ENCODE measurements at places on chromosomes 2 and 18.

- no peaks in the 10 kb centered on the region for H3K27me3 ChIP-seq
- H3K4me3 ChIP-seq, result peak within 1 kb of the TSS; percentile 78
- no peaks in the 10 kb centered on the region for H3K36me3 ChIP-seq
- peaks cover 42% of the 10 kb centered on the region for H3K4me1 ChIP-seq
- H3K27ac ChIP-seq, result peak within 1 kb of the TSS; percentile 7
Observed at GRCh38 chr2:240567872-240568677, at the start of gene RNPEPL1. TSS of gene RNPEPL1 (plus strand) at chr2:240568484. CDS start at chr2:240568587, 103 bp downstream.

- H3K4me3 ChIP-seq, result peak overlapping the region; percentile 45
- H3K27ac ChIP-seq, result peak overlapping the region; percentile 94
- H3K36me3 ChIP-seq, result no peaks in the 10 kb centered on the region
- no peaks in the 10 kb centered on the region for H3K27me3 ChIP-seq
Observed at GRCh38 chr2:34105006-34105767, 506.1 kb upstream of the FAM98A start.

GRCh38 chr2:169909376-169909775, 82.1 kb downstream of the UBR3 start:
- H3K27ac ChIP-seq, result no peak overlapping the region
- H3K4me1 ChIP-seq, result no peaks in the 10 kb centered on the region
- no peak overlapping the region for H3K4me3 ChIP-seq
- peaks cover 3% of the 10 kb centered on the region for H3K36me3 ChIP-seq

DNA sequence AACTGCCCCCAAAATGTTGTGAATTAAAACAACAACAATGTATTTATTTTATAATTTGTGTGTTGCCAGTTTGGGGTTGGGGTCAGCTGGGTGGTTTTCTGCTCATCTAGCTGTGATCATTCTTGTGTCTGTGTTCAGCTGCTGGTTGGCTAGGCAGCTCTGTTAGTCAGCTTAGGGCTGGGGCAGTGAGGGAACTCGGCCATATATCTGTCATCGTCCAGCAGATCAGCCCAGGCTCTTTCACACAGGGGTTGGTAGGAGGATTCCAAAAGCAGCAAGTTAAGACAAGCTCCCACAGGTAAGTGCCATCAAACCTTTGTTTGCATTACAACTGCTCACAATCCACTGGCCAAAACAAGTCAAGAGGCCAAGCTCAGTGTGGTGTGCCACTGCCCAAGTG, 121.5 kb downstream of the LPIN1 start:
- H3K27me3 ChIP-seq, result no peaks in the 10 kb centered on the region
- H3K27ac ChIP-seq, result no peak overlapping the region
- H3K4me3 ChIP-seq, result no peak overlapping the region
- peak; percentile 4 for DNase-seq
- H3K36me3 ChIP-seq, result no peaks in the 10 kb centered on the region

DNA sequence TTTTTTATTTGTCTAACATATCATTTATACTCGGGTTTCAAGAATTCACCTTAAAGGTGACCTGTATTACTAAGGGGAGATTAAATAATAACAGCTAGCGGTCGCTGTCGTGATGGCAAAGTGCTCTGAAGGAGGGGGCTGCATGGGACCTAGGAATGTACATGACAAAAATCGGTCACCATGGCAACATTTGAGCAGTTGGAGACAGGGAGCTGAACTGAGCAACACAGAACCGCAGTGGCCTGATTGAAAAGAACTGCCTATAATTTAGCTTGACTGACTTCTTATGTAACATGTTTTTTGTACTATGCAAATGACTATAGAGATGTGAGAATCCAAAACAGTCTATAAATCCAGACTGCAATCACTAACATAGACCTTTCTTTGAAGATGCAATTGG, 34.3 kb upstream of the EPHA4 start:
- H3K27me3 ChIP-seq, result peaks cover 45% of the 10 kb centered on the region
- no peaks in the 10 kb centered on the region for H3K4me1 ChIP-seq
- DNase-seq, result no peak
- no peaks in the 10 kb centered on the region for H3K36me3 ChIP-seq
- no peak overlapping the region for H3K27ac ChIP-seq

DNA sequence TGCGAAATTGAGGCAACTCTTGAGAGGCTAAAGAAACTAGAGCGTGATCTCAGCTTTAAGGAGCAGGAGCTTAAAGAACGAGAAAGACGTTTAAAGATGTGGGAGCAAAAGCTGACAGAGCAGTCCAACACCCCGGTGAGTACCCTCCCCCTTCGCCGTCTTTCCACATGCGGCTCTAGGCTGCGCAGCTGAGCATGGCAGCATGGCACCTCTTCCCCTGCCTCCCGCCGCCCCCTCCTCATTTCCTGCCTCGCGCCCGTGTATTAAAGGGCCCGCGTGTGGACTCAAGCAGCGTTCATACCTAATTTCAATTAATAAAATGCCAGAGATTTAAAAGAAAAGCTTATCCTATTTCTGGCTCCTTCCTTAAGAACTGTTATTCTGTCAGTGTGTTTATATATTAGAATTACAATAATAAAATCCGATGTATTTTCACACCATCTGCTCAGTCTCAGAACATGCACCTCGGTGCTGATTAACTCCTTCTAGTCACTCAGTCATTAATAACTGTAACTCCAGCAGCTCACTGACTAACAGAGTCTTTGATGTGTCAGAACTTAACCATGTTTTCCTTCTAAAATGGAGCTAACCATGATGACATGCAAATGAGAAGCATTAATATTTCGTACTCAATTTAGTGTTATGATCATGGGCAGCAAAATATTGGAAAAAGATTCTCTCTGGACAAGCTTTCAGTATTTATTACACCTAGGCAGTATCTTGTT, 137.4 kb upstream of the CDCA7 start:
- no peak overlapping the region for H3K27ac ChIP-seq
- H3K4me3 ChIP-seq, result no peak overlapping the region
- DNase-seq, result no peak
- no peaks in the 10 kb centered on the region for H3K27me3 ChIP-seq

- H3K27me3 ChIP-seq, result no peaks in the 10 kb centered on the region
- peak; percentile 34 for DNase-seq
- no peak overlapping the region for H3K27ac ChIP-seq
- H3K4me3 ChIP-seq, result no peak overlapping the region
- peaks cover 37% of the 10 kb centered on the region for H3K4me1 ChIP-seq
Observed at GRCh38 chr2:45269149-45269793, 260.0 kb upstream of the SIX2 start.

- peaks cover 9% of the 10 kb centered on the region for H3K4me1 ChIP-seq
- H3K36me3 ChIP-seq, result 0 out of 2 replicates have a peak, but pooled peaks cover 3% of the 10 kb centered on the region
- H3K4me3 ChIP-seq, result no peak overlapping the region
- no peaks in the 10 kb centered on the region for H3K27me3 ChIP-seq
- no peak overlapping the region for H3K27ac ChIP-seq
Observed at GRCh38 chr18:62828852-62829251, 113.5 kb downstream of the PHLPP1 start.

DNA sequence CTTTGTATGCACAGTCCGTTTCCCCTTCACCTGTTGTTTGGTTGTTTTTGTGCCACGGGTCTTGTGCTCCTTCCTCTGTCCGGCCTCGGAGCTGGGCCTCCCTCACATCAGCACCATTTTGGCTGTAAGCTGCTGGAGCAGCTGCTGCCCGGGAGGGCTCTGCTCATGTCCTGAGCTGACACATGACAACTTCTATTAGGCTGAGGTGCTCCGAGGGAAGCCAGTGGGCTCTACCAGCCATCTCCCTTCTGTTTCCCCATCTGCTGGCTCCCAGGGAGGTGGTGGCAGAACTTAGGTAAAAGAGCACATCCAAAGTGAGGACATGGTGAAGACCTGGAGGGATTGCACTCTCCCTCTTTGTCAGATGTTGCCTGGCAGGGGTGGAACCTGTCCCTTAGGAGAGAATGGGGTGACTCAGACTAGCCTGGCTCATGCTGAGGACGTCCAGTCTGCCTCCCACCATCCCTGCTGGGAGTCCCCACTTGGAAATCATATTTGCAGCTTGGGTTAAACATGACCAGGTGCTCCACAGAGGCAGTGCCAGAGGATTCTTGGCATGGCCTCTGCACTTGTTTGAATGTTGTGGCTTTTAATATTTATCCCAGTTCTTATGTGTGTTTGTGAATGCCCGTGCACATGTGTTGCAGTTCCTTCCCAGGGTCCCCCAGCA, 49.8 kb upstream of the TNP1 start:
- H3K27ac ChIP-seq, result no peak overlapping the region
- no peaks in the 10 kb centered on the region for H3K27me3 ChIP-seq
- no peak for DNase-seq
- H3K4me3 ChIP-seq, result no peak overlapping the region

DNA sequence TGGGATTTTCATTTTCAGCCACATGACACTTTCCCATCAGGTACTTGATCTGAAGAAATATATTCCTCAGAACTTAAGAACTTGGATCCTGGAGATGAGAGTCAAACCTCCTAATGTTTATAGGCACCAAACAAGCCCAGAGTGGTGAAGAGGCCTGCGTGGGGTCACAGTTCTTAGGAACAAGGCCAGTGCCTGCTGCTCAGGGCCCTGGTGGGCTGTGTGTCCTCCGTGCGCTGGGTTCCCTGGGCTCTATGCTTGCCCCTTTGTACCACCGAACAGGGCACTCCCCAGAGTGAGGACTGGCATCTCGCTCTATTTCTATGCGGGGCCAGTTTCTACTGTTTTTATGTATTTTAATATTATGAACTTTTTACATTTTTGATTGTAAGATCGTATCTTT, 76.0 kb upstream of the RBM44 start:
- DNase-seq, result no peak
- no peaks in the 10 kb centered on the region for H3K36me3 ChIP-seq
- no peaks in the 10 kb centered on the region for H3K27me3 ChIP-seq
- peaks cover 10% of the 10 kb centered on the region for H3K4me1 ChIP-seq

- no peaks in the 10 kb centered on the region for H3K36me3 ChIP-seq
- peaks cover 55% of the 10 kb centered on the region for H3K27me3 ChIP-seq
- no peak overlapping the region for H3K4me3 ChIP-seq
Observed at GRCh38 chr2:15798701-15799431, 141.5 kb upstream of the MYCN start.

Data from PC-3 (cell line).